ENCODE measurements at places on chromosomes 6 and 20.

DNA sequence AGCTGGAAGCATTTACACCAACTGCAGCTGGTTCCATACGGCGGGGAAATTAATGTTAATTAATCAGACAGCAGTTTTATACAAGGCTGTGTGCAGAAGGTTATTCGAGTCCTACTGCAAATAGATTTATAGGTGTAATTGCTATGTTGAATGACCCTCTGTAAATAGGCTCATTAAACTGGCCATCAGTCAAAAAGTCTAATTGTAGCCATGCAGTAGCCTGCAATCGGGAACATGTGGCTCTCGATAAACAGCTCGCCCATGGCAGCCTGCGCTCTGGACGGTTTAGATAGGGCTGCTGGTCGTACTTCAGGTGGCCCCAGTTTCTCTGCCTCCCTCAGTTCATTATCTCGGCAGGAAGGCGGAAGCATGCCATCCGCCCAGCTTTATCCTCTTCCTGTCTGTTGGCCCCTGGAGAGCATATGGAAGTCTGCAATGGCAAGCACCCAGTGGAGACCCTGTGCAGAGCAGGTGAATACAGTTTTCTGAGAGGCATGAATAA lies 143.2 kb downstream of the MBOAT1 start:
- DNase-seq: no peak

DNA sequence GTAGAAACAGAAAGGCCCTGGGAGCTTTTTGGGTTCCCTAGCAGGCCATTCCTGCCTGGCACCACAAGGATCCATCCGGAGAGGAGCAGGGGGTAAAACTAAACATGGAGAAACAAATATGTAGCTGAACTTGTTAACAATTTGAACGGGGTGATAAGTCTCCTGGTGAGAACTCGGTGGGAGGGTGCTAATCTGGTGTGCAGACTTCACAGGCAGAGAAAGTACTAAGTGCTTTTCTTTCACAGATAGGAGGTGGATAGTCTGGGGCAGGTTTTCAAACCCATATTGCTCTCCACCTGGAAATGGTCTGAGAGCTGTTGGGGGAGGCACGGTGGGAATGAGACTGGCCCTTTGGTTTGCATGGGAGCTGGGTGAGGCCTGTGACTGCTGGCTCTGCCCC lies 196.3 kb upstream of the FUT9 start:
- no peak for DNase-seq

DNA sequence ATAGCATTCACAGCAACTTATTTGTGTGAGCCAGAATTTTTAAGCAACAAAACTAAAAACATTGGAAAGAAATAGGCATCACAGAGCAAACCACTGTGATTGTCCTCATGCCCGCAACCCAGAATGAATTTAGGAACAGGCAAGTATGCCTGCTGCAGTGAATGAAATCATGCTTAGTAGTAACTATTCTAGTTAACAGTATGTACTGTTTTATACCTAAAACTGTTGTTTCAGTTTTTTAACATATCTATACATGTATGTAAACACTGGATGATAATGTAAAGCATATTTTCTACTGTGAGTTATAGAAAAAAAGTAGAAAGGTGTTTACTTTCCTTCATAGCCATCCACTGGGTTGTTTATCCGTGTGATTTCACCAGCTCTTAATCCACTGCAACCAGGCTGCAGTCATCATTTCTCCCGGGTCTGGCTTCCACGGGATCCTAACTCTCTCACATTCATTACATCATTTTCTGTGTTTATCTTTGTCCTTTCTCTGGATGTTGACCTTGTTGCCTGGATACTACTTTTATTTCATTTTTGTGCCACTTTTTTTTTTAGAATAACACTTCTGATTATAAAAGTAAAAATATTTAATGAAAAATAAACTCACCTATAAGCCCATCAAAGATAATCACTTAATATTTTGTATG lies 3.6 kb upstream of the ARFGEF3 start:
- no peak for DNase-seq

DNA sequence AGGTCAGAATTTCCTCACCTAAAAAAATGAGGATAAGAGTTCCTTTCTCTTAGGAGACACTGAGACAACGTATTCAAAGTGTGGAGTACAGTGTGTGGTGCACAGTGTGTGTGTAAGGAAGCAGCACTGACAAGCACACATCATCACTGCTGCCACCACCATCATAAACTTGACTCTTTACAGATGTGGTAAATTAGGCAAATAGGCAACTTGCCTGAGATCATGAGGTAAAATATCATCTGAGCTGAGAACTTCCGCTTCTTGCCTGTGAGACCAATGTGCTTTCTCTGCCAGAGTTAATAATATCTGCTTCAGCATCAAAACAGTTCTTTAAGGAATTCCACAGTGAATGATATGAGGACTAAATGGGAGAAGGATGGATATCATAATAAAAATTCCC lies 52.7 kb downstream of the LYRM4 start:
- DNase-seq: no peak

GRCh38 chr6:31529329-31530150 lies 778 bp downstream of the MCCD1 start:
- DNase-seq: no peak

GRCh38 chr6:82030761-82031503 lies 216.6 kb downstream of the IBTK start:
- no peak for DNase-seq

- DNase-seq: no peak
These were observed 160.5 kb upstream of the KCNG1 start for GRCh38 chr20:51183451-51183850.

- no peak for DNase-seq
These were observed 8.9 kb upstream of the TAAR5 start for GRCh38 chr6:132598473-132598872.

DNA sequence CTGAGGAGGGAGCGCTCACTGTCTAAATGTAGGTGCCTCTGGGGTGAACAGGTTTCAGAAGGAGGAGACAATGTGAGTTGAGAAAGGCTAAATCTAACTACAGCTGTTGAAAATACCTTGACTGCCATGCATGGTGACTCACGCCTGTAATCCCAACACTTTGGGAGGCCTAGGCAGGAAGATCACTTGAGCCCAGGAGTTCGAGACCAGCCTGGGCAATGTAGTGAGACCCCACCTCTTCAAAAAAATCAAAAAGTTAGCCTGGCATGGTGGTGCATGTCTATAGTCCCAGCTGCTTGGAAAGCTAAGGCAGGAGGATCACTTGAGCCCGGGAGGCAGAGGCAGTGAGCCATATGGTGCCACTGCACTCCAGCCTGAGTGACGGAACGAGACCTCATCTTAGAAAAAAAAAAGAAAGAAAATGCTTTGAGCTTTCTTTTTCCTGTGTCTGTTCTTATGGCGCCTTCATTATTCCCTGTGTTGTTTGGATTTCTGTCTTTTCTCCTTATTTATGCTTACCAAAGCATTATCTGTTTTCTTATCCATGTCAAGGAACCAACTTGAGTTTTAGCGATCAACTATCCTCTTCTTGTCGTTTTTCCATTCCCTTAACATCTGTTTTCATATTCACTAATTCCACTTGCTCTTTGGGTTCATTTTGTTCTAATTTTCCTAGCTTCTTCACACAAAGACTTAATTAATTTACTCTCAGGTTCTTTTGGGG lies 8.5 kb downstream of the SLC2A10 start:
- no peak for DNase-seq

GRCh38 chr6:108027056-108027455 lies 47.5 kb downstream of the OSTM1 start:
- DNase-seq: no peak

DNA sequence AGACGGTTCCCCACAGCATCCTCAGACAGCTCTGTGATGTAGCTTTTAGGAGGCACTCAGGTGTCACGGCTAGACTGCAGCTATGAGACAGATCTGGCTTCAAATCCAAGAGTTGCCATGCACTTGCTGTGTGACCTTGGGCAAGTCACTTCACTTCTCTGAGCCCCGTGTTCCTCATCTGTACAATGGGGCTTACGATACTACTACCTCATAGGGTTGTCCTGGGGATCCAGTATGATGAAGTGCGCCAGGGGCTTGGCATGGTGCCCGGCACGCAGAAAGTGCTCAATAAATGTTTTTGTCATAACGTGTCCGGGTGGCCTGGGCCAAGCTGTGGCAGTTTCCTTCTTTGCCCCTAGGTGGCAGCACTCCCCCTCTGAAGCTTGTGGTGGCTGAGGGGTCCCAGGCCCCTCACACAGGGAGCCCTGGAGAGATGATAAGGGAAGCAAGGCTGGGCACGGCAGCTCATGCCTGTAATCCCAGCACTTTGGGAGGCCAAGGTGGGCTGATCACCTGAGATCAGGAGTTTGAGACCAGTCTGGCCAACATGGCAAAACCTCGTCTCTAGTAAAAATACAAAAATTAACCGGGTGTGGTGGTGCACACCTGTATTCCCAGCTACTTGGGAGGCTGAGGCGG lies 19.1 kb upstream of the CHMP4B start:
- DNase-seq: no peak

DNA sequence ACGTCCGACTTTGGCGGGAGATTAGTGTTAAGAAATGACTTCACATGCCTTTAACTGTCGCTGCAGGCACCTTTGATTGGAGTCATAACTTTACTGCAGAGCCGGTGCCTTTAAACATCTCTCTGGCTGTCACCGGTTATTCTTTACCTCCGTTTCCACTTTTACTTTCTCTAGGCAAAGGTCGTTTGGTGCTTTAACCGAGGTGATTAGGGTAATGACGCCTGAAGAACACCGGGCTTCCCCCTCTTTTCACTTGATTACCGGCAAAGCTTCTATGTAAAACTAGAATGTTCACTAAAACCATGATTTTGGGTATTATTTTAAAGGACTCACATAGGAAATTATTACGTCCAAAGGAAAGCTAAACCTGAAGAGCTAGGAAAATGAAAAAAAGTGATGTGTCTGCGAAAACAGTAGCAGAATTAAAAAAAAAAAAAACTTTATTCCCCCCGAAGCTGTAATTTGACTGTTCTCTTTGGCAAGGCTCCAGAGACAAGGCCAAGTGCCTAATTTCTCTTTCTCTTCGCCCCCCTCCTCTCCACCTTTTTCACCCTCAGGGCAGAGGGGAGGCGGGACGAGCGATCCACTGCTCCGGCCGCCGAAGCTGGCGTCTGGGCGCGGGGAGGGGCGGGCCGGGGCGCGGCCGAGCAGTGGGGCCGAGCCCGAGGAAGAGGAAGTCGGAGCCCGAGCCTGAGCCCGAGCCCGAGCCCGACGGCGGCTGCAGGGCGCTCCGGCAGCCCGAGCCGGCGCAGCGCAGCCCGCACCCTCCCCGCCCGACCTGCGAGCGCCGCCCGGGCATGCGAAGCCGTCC lies at the start of gene PLEKHG1:
Gene PLEKHG1 (plus strand): TSS at position 687 of the 811 bp plus-strand sequence. CDS start 133,797 bp downstream, outside the sequence.
- no peak for DNase-seq

DNA sequence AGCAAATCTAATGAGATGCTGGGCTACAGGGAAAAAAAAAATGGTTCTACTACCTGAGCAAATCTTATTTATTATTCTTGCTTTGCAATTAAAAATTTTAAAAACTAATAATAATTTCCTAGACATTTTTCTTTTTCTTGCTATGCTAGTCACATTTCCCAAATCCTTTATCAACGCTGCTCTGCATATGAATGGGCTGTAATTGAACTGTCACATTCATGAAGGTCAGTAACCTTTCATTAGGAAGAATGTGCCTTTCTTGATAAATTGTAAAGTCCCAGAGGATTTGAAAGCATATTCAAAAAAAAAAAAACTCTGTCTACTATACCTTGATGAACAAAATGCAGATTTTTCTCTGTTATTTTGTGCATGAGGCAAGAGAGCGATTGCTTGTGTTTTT lies 538.7 kb upstream of the ID4 start:
- no peak for DNase-seq

DNA sequence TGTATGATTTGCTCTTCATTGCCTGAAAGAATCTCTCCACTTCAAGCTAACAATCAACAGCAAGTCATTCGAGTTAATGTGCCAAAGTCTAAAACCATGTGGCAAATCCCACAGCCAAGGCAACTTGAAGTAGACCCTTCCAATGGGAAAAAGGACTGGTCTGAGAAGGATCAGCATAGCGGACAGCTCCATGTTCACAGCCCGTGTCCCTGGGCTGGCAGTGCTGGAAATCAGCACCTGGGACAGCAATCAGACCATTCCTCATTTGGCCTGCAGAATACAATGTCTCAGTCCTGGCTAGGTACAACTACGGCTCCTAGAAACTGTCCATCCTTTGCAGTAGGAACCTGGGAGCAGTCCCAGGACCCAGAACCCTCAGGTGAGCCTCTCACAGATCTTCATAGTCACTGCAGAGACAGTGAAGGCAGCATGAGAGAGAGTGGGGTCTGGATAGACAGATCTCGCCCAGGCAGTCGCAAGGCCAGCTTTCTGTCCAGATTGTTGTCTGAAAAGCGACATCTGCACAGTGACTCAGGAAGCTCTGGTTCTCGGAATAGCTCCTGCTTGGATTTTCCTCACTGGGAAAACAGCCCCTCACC lies 1.1 kb downstream of the GJA10 start:
- peak; percentile 1 for DNase-seq

DNA sequence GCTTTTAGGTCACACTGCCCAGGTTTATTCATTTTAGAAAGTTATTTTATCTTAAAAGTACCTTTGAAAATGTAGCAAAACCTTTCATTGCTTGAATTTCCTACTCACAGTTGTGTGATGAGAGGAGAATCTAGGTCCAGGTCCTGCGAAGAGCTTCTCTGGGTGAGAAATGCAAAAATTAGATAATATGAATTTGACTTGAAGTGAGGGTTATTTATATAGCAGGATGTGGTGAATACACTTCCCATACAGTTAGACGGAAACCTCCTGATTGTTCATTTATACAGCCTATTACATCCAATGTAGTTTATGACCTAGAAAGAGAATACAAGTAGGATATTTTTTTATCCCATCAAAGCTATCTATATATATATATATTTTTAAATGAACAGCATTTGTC lies 30.5 kb downstream of the CDKAL1 start:
- no peak for DNase-seq

- DNase-seq: no peak
These were observed 303.9 kb upstream of the MAP3K7 start for GRCh38 chr6:90890683-90891330.

- no peak for DNase-seq
These were observed 46.8 kb downstream of the PANK2 start for GRCh38 chr20:3935956-3936340.

GRCh38 chr6:6312901-6313441 lies 7.5 kb downstream of the F13A1 start:
- no peak for DNase-seq

DNA sequence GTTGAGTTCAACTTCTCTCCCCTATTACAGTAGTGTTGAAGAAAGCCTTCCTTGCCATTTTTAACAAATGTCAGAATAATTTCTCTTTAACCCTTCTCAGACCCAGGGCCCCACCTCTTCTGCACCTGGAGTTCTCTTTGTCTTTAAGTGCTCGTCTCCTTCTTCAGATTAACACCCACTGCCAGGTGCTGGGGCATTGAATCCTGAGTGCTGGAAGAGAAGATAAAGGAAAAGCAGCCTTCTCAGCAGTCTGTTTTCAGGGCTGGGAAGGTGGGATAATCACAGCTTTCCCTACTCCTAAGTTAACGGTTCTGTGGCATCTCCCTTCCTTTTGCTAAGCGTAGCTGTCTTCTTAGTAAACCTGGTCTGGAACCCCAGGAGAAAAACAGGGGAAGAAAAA lies 114.6 kb upstream of the TAB2 start:
- DNase-seq: no peak

Measured in AG09319 (cell line).